ENCODE measurements at places on chromosomes 4 and X. TPM values are rescaled to one million over a fixed set of nuclear protein-coding genes. Genes with fewer than 3 reads are reported as not detected.

DNA sequence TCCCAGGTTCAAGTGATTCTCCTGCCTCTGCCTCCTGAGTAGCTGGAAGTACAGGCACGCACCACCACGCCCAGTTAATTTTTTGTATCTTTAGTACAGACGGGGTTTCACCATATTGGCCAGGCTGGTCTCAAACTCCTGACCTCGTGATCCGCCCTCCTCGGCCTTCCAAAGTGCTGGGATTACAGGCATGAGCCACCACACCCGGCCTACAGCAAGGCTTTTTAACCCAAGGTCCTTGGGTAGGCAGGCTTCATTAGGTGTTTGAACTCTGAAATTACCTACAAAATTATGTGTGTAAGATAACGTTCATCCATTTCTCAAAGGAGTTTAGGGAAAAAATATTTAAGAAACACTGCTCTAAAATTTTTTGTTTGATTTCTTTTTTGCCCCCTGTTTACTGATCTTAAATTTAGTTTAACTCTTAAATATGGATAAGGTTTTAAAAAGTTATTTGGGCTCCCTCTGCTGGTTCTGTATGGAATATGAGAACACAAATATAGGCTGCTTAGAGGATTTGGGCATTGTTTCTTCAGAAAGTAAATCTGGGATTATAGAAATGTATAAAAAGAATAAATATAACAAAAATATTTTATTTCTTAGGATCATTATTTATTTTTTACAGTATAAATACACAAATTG is 92.8 kb downstream of the CBR4 start:
- no peak for DNase-seq

- no peak for DNase-seq
Observed at GRCh38 chr4:70678383-70678999, 9.8 kb upstream of the UTP3 start.

GRCh38 chr4:43763029-43763610 is 685.5 kb downstream of the KCTD8 start:
- DNase-seq = peak; percentile 78

GRCh38 chrX:123138473-123138872 is 45.6 kb upstream of the GRIA3 start:
- DNase-seq = no peak

DNA sequence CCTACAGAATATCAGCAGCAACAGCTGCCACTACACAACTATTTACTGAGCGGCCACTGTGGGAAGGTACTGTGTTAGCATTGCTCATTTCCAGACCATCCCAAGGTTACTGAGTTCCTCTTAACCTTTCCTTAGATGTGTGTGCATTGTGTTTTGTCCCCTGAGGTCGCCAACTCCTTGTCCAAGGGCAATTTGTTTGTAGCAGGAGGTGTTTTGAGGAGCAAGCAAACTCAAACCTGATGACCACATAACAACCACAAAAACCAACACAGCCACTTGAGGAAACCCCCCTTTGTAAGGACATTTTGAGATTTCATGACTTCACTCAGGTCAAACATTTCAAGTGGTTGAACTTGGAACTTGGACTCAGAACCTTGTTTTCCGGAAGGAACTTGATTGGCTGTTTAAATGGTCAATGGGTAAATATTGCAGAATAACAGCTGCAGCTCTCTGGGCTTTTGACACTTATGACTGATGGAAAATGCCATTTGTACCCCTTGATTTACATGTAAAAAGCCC is 122.3 kb downstream of the MID1IP1 start:
- DNase-seq = no peak

DNA sequence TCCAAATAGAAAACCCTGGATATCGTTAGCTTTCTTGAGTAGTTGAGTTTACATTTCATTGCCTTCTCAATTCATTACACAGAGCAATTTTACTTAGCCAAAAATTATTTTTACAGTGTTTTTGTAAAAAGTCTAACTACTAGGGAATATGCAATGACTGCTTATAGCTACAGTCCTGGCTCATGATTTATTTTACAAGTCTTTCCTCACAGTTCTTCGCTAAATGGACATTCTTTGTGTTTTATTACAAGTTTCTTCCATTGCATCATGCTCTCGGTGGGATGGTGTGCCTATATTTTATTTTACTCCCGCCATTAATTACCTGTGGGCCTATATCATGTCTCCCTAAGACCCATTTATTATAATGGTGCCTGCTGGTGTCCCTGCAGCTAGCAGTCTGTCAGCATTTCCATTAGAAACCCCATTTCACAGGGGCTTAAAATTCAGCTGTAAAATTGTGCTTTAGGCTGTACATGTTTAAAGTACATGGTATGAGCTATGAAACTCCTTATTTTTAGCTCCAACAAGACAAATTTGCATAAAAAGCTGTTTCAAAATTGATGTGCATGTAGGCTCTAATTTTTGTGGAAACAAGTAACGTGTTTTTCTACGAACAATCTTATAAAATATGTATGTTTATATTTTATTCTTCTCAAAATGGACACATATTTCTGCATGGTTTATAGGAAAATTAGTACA is 227.4 kb downstream of the SLC7A11 start:
- DNase-seq = no peak

DNA sequence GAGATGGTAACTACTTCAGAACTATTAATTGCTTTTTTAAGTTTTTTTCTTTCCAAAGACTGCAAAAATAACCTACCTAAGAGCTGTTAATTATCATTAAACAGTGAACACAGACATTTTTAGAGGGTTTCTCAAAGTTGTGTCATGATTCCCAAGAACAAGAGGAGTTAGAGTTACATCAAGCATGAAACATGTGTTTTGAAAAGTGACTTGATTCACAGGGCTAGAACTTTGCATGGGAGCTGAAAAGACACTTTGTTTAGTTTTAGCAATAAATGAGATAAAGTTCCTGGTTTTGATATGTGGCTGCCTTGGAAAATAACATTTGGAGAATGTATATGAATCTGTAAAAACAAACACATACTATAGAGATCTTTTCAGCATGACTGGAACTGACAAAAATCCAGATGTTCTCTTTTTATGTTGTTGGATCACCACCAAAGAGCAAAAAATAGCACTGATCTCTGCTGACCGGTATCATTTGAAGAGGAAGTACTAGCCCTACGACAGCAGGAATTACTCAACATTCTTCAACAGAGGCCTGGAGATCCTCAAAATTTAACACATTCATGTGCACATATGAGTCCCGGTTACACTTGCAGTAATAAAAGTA is 173.0 kb upstream of the PCDH18 start:
- peak; percentile 1 for DNase-seq

GRCh38 chr4:2867758-2868491 is 24.3 kb downstream of the ADD1 start:
- no peak for DNase-seq

DNA sequence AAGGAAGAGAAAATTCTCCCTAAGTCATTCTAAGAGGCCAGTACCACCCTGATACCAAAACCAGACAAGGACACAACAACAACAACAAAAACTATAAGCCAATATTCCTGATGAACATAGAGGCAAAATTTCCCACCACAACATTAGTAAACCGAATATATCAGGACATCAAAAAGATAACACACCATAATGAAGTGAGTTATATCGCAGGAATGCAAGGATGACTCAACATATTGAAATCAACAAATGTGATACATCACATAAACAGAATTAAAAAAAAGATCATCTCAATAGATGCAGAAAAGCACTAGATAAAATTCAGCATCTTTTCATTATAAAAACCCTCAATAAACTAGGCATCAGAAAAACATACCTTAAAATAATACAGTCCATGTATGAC is 1844.4 kb upstream of the PCDH10 start:
- no peak for DNase-seq

- DNase-seq = no peak
Observed at GRCh38 chr4:14059006-14059405, 431.5 kb upstream of the BOD1L1 start.

- no peak for DNase-seq
Observed at GRCh38 chrX:45385757-45386156, 185.1 kb upstream of the DIPK2B start.

- no peak for DNase-seq
Observed at GRCh38 chrX:9293051-9293496, 171.8 kb upstream of the TBL1X start.

- DNase-seq = no peak
Observed at GRCh38 chr4:10535912-10536311, 78.7 kb upstream of the ZNF518B start.

GRCh38 chrX:149865390-149865789 is 15.6 kb upstream of the MAGEA8 start:
- no peak for DNase-seq

- no peak for DNase-seq
Observed at GRCh38 chr4:85964298-85964697, 395.6 kb downstream of the MAPK10 start.

- no peak for DNase-seq
Observed at GRCh38 chrX:626745-627509, 3.7 kb upstream of the SHOX start.

DNA sequence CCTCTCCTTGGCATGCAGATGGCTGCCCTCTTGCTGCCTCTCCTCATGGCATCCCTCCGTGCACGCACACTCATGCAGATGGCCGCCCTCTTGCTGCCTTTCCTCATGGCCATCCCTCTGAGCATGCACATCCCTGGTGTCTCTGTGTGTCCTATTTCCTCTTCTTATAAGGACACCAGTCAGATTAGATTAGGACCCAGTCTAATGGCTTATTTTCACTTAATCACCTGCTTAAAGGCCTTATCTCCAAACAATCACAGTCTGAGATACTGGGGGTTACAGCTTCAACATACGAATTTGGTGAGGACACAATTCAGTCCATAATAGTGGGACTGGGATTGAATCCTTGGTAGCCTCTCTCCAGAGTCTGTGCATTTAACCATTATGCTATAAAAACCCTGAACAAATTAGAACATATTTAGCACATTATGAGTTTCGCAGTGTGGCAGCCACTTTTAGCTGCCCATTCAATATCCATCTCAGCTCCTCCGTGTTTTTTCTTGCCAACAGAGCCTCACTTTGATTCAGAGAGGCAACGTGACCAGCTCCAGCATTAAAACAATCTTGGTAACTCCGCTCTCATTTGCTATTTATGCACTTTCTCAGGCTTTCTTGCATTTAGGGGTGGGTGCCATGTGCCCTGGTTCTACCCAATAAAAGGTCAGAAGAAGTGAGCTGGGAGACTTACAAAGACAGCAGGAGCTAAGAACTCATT is 26.2 kb upstream of the TMEM150C start:
- DNase-seq = no peak

DNA sequence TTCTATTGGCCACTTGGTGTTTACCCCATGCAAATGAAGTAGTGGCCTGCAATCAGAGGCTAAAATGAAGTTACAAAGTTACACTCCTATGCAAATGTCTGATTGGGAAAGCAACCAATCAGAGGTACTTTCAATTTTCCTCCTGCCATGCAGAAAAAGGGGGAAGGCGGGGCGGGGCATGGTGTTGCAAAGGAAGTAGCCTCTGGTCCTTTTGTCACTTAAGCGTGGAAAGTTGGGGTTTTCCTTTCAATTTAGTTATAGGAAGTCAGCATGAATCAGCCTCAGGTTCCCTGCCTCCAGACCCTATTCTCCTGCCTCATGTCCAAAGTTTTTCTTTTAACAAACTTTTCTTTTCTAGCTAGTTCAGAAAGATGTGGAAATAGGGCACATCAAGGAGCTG is 69.3 kb downstream of the GPC4 start:
- no peak for DNase-seq

- DNase-seq = no peak
Observed at GRCh38 chrX:2954541-2954940, 25.4 kb upstream of the ARSD start.

- no peak for DNase-seq
Observed at GRCh38 chr4:181294421-181294820, 948.8 kb upstream of the TENM3 start.

DNA sequence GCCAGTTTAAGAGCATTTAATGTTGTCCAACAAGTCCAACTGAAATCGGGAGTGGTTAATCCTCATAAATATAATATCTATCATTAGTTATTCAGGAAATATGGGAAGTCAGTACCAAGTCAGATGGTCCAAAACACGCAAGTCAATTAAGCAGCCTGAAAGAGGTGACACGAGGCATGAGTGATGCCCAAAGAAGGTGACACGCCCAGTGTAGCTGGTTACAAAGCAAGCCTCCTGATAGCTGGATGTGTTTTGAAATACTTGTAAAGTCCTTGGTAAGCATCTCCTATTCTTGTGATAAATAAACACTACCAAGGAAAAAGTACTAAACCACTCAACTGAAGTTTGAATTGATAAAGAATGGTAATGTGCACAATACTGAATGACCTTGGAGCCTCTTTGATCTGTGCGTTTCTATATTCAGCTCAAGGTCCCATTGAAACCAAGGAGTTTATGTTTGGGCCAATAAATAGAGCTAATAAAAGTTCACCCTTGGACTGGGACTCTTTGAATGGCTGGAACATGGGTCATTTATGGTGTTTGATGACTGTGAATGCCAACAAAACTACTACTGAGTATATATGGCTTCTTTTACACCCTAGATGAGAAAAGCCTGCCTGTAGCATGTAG is 93.2 kb upstream of the KLF3 start:
- DNase-seq = no peak

GRCh38 chr4:88212253-88212561 is 53.8 kb upstream of the ABCG2 start:
- no peak for DNase-seq

- DNase-seq = no peak
Observed at GRCh38 chrX:11347300-11347699, 54.1 kb downstream of the AMELX start.

DNA sequence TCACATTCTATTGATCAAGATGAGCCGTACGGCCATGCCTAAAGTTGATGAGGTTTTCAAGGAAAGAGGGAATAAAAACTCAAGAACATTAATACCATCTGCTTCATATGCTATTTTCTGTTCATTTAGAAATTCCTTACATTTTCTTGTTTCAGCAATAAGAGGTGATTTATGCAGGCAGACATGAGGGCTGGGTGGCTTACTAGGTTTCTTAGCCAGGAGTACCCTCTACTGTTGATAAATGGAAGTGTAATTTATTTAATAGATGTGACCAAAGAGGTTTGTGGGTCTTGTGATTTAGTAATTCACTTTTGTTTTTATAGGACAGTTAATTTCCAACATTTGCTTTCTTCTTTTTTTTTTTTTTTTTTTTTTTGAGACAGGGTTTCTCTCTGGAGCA is 6.4 kb upstream of the SMIM9 start:
- no peak for DNase-seq

The HGFAC gene
- not detected for total RNA-seq

The CSAG3 gene
- not detected for total RNA-seq

The PABPC1L2B gene
- total RNA-seq = not detected

The ZFP42 gene
- not detected for total RNA-seq

The SPANXN4 gene
- total RNA-seq = not detected

The HEPH gene
- total RNA-seq = 0.42 TPM

The MGST2 gene
- total RNA-seq = 10.5 TPM

The GPR119 gene
- total RNA-seq = not detected

Data from MG63 (cell line).